ENCODE measurements at places on chromosomes 6 and 20.
A peak's percentile ranks its signal among the peaks of the same experiment; 100 is the strongest.

GRCh38 chr6:93416571-93417420 is 2.6 kb downstream of the EPHA7 start:
- peak; percentile 48 for DNase-seq

DNA sequence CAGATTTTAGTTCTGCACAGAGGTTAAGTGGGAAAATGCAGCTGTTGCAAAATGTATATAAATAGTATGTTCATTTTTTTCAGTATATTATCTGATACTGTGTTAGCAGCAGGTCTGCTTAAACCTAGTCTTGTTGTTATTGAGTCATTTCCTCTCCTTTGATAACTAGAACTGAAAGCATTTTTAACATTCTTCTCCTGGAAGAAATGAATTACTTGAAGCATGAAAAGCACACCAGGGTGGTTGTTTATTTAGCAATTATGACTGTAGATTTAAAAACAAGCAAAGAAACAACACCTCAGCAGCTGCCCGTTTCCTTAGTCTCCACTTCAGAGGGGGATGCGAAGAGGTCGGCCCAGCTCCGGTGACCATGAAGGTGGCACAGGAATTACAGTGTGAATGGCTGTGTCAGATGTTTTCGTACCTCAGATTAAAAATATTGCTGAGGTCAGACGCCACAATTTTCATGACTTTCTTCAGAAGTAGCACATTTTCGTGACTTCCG is 53.5 kb downstream of the GOPC start:
- no peak for DNase-seq

GRCh38 chr20:52166150-52166549 is 25.4 kb downstream of the ZFP64 start:
- no peak for DNase-seq

GRCh38 chr20:33262658-33263065 is 20.4 kb upstream of the BPIFB1 start:
- DNase-seq, result peak; percentile 8

DNA sequence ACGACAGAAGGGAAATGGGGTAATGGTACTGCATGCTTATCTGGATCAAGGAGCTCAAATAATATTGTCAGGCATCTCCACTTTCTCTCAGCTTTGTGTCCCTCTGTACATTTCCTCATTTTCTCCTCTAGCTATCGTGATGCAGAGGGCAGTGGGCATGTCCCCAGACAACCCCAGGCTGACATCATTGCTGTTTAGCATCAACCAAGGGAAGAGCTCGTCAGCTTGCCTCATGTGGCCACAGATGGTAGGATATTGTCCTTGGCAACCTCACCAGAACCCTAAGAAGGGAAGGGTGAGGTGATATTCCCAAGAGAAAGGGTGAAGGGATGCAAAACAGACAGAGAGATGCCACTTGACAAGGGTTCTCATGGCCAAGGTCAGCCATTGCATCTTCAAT is 58.3 kb downstream of the MAFB start:
- no peak for DNase-seq

GRCh38 chr6:159467473-159468041 is 225.5 kb downstream of the SOD2 start:
- no peak for DNase-seq

DNA sequence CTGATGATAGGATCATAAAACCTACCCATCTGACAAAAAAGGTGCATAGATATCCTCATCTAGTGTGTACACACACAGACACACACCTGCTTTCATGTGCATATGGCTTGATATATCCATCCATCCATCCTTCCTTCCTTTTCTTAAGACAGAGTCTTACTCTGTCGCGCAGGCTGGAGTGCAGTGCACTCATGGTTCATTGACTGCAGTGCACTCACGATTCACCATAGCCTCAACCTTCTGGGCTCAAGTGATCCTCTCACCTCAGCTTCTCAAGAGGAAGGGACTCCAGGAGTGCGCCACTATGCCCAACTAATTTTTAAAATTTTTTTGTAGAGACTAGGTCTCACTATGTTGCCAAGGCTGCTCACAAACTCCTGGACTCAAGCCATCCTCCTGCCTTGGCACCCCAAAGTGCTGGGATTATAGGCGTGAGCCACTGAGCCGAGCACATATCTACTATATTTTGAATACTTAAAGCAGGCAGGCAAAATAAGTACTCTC is 27.1 kb downstream of the ADNP start:
- DNase-seq, result no peak

DNA sequence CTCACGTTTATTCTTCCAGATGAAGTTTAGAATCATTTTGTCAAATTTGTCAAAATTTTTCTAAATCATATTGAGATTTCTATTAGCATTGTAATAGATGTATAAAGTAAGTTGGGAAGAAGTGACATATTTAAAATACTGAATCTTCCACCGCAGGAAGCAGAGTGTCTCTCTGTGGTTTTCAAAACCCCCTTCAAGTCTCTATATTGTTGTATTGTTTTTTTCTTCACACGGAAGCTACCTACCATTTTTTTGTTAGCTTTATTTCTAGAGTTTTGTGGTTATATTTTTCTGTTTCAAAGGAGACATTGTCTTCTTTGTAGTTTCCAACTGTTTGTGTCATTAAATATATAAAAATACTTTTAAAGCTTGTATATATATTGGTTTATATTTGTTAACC is 188.6 kb downstream of the ZDHHC14 start:
- no peak for DNase-seq

GRCh38 chr6:159065091-159065490 is 20.3 kb upstream of the TAGAP start:
- no peak for DNase-seq

GRCh38 chr6:89799756-89800155 is 19.8 kb downstream of the MDN1 start:
- no peak for DNase-seq

DNA sequence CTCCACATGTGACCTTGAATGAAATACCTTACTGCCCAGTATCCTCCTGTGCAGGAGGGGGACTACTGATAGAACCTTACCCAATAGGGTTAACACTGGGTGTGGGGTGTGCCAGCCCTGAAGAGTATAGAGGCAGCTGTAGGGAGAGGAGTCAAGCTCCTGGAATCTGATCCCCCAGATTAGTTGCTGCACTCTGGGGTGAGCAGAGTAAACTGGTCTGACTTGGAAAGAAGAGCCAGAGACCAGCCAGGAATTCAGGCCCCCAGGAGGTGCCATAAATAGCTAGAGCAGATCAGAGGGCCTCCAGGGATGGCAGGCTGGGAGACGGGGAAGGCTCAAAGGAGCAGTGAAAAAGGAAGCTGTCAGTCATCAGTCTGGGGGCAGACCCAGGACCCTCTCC is 3.5 kb upstream of the APOBEC2 start:
- DNase-seq, result no peak

DNA sequence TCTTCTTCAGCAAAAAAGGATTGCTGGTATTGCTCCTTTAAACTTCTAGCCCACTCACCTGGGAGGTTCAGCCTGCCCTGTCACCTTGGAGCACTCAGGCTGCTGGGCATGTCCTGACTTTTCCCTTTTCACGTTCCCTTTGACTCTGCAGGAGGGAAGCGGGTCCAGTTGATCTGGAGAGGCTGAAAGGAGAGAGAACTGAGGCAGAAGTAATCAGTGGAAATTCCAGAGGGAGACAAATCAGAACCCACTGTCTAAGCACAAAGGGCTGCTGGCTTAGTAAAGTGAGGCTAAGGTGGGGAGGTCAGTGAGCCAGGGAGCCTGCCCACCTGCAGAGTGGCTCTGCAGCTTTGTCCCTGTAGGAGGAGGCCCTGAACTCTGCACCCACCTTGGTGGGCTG is 9.7 kb upstream of the SYNDIG1 start:
- no peak for DNase-seq

GRCh38 chr20:18712882-18713281 is 100.7 kb upstream of the SCP2D1 start:
- no peak for DNase-seq

DNA sequence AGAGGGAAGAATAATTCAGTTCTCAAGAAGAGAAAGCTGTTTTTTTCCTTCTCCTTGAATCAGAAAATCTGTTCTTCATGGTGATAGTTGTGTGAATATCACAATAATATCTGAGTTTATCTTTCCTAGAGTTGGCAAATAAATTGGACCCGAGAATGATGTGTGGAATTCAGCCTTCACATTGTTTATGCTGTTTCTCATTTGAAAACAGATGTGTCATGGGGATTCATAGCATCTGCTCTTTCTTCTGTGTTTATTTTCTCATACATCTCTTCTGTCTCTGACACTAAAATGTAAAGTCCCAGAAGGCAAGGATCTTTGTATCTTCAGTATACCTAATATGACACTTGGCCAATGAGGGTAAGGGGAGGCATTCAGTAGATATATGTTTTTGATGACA is 103.6 kb upstream of the SGK1 start:
- no peak for DNase-seq

- DNase-seq, result no peak
These were observed 523 bp downstream of the CPXM1 start for GRCh38 chr20:2799688-2800520.

GRCh38 chr6:167574431-167575151 is 249.7 kb downstream of the TTLL2 start:
- DNase-seq, result no peak

DNA sequence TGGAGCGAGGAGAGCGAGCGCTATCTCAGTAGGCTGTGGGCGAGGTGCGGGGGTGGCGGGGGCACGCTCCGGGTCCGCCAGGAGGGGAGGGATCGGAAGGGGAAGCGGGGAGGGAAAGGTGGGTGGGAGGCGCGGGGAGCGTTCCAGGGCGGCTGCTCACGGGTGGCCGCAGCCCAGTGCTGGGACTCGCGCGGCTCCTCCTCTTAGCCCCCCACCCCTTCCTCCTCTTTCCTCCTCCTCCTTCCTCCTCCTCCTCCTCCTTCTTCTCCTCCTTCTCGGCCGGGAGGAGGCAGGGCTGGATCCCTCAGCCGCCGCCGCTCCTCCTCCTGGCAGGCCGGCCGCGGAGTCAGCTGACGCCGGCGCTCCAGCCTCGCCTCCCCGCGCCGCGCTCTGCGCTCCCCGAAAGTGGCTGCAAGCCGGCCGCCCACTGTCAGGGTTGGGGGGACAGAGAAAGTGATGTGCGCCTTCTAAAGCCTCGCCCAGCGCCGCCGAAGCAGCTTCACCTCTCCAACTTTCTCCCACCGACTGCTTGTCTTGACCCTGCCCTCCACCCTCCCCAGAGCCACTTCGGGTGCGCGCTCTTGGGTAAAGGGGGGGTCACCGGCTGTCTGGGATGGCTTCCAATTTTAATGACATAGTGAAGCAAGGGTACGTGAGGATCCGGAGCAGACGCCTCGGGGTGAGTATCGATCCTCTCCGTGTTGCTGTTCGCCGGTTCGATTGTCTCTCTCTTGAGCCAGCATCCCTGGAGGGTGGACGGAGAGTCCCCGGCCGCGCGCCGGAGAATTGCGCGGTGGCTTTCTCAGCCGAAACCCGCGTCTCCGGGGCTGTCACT is at the start of gene DOK5:
TSS of gene DOK5 (plus strand) at position 260 of the 835 bp plus-strand sequence. CDS start at position 614, 354 bp downstream.
- DNase-seq, result no peak

DNA sequence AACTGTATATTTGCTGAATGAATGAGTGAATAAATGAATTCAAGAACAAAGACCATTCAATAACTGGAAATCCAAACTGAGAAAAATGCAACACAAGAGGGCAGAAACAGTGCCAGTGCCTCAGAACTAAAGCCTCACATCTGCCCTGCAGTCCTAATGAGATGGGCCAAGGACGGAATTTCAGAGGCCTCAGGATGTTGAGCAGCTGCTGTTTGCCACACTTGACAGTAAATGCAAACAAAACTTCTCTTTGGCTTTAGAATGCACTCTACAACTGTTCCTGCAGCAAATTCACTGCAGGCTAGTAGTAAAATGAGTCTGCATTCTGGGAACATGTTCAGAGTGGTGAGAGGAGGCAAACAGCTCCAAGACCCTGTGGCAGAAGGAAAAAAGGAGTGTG is 177.6 kb upstream of the LRFN2 start:
- no peak for DNase-seq

DNA sequence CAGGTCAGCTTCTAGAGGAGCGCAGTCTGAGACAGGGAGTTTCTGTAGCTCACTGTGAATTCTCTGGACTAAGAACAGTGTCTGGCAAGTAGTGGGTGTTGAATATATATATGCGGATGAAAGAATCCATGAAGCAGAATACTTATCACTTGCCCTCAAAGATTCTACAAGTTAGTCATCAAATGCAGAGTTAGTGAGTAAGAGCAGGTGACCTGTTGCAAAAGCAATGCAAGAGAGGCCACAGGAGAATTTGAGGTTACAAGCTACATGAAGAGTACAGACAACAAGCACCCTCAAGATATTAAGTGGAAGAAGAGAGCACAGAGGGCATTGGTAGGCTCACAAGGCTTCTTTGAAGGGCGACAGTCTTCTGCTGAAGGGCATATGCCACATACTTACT is 103.4 kb upstream of the BTBD3 start:
- no peak for DNase-seq

Data from NCI-H187 (cell line).